Testis (tissue), 5 donors: ENCODE measurements at places on chromosomes 4 and X. TPM values are rescaled to one million over a fixed set of nuclear protein-coding genes. Genes with fewer than 3 reads are reported as not detected.

DMP1 gene
- 1.5 TPM for total RNA-seq

RNF128 gene
- total RNA-seq, result 1.4 TPM

FOXR2 gene
- total RNA-seq, result 3.3 TPM

ANXA3 gene
- 3.5 TPM for total RNA-seq

CD99 gene
- total RNA-seq, result 1,032 TPM

NEXMIF gene
- total RNA-seq, result 1.3 TPM

EDNRA gene
- 12.3 TPM for total RNA-seq

CFP gene
- 2.8 TPM for total RNA-seq

ZNF595 gene
- total RNA-seq, result 80.7 TPM

PRSS12 gene
- total RNA-seq, result 33.9 TPM

TMPRSS11B gene
- total RNA-seq, result not detected

BTC gene
- total RNA-seq, result 1.0 TPM

F8A3 gene
- 28.6 TPM for total RNA-seq

NSUN7 gene
- 18.7 TPM for total RNA-seq

PLAC8 gene
- 1.3 TPM for total RNA-seq

GLRA3 gene
- 1.3 TPM for total RNA-seq

GABRE gene
- total RNA-seq, result 9.7 TPM

NUDT10 gene
- total RNA-seq, result 127 TPM

ZDHHC15 gene
- 3.5 TPM for total RNA-seq

BST1 gene
- 1.6 TPM for total RNA-seq

MID1IP1 gene
- 155 TPM for total RNA-seq

SPANXA2 gene
- total RNA-seq, result 27.2 TPM

GLUD2 gene
- total RNA-seq, result 176 TPM

CLCN4 gene
- 11.6 TPM for total RNA-seq

CHRDL1 gene
- 8.4 TPM for total RNA-seq

FAAH2 gene
- total RNA-seq, result 5.1 TPM

ITGB1BP2 gene
- 6.1 TPM for total RNA-seq

ADAMTS3 gene
- 6.8 TPM for total RNA-seq

RTL5 gene
- 25.4 TPM for total RNA-seq

FAM47E gene
- total RNA-seq, result 15.4 TPM

CFAP47 gene
- total RNA-seq, result 5.4 TPM

F11 gene
- total RNA-seq, result 0.19 TPM

KDR gene
- 7.9 TPM for total RNA-seq

CTBP1 gene
- 240 TPM for total RNA-seq

CYP2U1 gene
- total RNA-seq, result 8.5 TPM

EDA gene
- 4.3 TPM for total RNA-seq

SEC31A gene
- 191 TPM for total RNA-seq

ATP10D gene
- 14.6 TPM for total RNA-seq

CXCL3 gene
- not detected for total RNA-seq

MGAT4D gene
- 9.4 TPM for total RNA-seq

ZBED1 gene
- total RNA-seq, result 47.2 TPM

RNF150 gene
- 7.8 TPM for total RNA-seq

BMPR1B gene
- 13.0 TPM for total RNA-seq

UGT2A3 gene
- total RNA-seq, result not detected

PNMA5 gene
- 13.0 TPM for total RNA-seq
